Kidney epithelial cell (primary cell): ENCODE measurements at places on chromosomes 7 and 10. TPM values are rescaled to one million over a fixed set of nuclear protein-coding genes. Genes with fewer than 3 reads are reported as not detected.
A peak's percentile ranks its signal among the peaks of the same experiment; 100 is the strongest.

DNA sequence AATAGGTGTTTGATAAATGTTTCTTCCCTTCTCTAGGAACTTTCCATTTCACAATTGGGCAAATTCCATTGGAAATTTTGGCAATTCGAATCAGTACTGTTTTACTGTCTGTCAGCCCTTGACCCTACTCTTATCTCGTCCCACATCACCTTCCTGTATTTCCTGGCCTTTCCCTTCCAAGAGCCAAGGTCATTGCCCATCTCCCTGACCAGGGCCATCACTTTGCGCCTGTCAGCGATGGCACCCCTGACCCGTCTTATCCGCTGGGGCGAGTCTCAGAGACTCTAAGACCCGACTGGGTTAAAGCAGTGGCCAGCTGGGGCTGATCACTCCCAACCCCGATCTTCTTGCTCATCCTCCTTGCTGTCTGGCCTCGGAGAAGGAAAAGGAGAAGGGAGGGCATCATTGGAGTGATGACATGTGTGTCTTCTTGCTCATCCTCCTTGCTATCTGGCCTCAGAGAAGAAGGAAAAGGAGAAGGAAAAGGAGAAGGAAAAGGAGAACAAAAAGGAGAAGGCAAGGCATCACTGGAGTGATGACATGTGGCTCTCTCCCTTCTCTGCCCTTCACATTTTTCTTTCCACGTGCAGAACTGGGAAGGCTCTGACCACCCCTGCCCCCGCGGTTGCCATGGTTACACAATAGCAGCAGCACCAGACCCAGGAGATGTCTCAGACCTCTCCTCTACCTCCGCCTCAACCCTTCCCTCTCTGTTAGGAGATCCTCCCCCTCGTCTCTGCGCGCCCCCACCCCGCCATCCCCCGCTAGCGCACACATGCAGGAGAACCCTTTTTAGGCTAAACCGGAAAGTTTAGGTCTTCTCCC lies 2.0 kb downstream of the SEMA3D start:
- no peak for DNase-seq

GRCh38 chr7:81725812-81726127 lies 44.1 kb downstream of the HGF start:
- no peak for DNase-seq

DNA sequence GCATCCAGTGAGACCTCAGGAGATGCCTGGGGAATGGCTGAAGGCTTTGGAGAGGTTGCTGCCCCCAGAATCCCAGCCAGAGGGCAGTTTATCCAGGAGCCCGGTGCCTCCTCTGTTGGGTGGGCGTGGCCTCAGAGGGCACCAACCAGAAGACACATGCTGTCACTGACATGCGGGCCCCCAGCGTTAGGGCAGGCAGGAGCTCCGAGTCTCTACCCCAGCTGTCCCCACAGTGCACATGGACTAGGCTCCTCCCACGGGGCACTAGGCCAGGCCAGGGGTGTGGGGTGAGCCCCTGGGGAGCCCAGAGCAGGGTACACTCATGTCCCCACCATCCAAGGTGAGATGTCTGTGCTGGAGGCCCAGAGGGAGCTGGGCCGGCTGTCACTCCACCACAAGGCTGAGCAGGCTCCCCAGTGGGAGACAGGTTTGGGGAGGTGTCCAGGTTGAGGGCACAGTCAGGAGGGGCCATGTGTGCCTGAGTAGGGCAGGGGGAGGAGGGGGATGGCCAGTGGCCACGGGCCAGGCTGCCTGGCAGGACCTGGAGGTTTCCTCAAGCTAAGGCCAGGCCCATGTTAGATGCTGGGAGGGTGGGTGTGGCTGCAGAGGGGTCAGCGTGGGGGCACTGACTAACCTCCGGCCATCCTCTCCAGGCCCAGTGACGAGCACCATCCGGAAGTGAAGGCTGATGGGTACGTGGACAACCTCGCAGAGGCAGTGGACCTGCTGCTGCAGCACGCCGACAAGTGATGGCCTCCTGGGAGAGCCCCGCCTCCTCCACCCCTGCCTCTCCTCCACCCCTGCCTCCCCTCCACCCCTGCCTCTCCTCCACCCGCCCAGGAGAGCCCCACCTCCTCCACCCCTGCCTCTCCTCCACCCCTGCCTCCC lies 131.3 kb downstream of the FAM53B start:
- DNase-seq, result no peak

- DNase-seq, result peak; percentile 5
Observed at GRCh38 chr7:38932509-38933168, 23.6 kb upstream of the VPS41 start.

DNA sequence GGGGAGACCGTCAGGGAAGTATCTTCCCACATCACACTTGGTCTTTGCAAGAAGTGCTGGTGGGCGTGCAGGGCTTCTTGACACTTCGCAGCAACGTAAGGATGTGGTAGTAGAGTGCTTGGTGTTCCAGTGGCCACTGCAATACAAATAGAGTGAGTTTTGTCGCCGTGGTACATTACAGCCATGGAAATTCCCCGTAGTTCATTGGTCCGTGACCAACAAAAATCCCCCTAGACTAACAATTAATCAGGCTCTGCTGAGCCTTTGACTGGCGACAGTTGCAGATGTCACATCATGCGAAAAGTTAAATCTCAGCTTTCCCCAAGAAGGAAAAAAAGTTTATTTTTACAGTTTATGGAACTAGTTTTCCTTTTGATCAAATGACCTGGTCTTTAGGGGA lies 134.7 kb downstream of the MGMT start:
- DNase-seq, result no peak

- peak; percentile 44 for DNase-seq
Observed at GRCh38 chr7:83852136-83852535, 203.2 kb upstream of the SEMA3E start.

- DNase-seq, result no peak
Observed at GRCh38 chr7:45415265-45415664, 158.9 kb upstream of the ADCY1 start.

DNA sequence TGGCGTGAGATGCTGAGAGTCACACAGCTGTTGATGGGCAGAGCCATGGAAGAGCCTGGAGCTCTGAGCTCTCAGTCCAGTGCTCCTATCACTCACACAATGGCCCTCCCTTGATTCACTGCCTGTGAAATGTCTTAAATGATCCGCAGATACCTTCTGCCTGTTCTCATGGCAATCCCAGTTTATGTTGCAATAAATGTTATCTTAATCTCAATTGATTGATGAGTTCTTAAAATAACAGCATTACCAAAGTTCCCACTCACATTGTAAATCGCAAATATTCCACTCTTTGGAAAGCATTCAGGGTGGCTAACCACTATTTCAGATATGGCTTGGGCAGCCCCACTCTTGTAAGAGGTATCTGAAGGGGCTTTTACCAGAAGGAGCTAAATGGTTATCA lies 865.5 kb downstream of the LRMDA start:
- DNase-seq, result no peak

DNA sequence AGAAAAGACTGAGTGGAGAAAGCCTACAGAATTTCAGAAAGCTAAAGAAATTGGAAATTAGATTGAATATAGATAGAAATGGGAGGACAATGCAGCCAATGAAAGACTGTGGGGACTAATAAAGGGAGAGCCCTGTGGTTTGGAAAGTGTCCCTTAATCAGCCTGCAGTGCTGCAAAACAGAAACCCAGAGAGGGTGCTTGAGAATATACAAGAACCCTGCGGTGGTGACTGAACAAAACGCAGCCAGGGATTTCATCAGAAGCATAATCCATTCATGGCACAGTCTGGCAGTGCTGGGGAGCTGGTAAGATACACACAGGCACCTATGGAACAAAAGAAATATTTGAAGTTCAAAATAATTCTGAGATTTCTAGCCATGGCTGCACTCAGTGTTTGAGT lies 19.1 kb downstream of the CEP41 start:
- DNase-seq, result no peak

DNA sequence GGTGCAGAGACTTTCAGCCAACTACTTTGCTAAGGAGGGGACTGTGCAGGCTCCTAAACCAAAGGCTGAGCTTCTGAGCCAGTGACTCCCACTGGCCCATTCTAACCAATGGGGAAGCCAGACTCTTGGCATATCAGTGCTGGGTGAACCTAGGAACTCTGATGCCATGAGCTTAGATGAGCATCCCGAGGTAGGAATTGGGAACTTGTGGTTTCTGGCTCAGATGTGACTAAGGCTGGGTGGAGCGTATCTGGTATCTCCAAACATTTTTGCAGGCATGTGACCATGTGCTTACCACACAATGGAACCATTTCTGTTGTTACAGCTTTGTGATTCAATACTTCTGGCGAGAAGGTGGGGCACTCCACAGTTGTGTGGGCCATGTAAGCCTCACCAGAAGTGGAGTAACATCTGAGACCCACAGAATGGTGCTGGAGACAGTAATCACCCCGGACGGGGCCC lies 2.5 kb upstream of the AVPI1 start:
- peak; percentile 91 for DNase-seq

DNA sequence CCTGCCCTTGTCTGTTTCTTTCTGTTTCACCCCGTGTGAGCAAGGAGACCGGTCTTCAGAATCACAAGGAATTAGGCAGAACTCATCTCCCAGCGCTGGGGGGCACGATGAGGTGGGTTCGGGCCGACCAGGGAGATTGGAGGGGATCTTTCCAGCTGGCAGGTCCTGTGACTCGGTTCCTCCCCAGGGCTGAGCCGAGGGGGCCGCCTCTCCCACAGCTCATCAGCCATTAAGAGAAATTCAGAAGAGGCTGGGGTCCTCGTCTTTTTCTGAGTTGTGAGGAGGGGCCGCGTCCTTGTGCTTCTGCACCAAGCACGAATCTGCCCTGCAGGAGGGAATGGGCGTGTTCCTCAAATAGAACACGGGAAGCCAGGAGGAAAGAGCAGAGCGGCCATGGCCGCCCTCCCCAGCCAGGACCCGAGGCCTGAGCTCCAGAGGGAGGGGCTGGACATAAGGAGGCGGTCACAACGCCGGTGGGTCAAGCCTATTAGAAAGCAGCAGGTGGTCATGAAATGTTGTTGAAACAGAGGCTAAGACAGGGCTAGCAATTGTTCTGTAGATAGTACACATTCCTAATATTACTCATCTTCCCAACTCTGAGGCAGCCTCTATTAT lies 125.3 kb downstream of the ADARB2 start:
- DNase-seq, result no peak

DNA sequence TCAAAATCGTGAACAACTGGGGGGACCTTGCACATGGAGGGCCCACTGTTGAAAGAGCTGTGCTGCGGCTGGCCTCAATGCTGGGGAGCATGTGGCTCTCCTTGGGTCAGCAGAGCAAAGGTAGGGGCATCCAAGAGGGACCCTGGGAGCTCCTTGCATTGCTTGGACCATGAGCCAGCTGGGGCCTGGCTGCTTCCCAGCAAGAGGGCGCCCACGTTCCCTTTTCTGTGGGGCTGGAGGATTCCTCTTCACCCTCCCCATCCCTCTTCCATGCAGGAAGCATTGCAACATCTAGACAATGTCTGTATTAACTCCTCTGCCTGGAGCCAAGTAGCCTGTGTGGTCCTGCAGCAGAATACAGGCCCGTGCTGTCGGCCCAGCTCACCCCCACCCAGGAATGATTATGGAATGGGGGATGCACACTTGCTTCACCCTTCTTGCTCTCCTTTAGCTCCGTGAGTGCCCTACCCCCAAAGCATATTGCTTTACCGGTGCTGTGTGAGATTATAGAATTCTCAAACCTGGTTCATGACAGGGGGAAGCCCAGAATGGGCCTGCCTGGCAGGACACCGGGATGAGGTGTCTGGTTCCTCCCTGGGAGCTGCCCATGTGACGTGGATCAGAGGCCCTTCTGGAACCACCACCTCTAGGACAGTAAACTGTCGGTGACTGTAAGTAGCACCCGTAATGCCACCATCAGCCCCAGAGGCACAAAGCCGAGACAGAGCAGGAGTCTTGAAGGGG lies 61.9 kb downstream of the SYPL1 start:
- DNase-seq, result no peak

DNA sequence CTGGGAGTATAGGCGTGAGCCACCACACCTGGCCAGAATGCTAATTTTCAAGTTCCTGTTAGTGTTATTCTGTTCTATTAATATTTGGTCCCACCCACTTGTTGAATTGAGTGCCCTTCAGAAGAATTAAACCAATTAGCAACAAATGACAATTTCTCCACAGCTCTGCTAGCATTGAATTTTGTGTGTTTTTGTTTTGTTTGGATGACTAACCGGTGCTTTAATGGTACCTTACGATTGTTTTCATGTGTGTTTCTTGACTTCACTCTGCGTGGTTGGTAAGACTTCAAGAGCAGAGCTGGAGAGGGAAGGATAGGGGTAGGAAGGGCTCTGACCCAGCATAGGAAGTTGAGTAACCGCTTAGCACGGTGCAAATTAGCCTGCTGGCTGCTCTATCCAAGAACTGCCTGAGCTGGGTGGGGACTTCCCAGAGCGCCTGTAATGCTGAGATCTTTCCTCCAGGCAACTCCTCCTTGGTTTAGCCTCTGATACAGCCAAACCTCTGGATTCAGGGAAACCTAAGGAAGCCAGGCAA lies 4.6 kb downstream of the ARPC1B start:
- peak; percentile 48 for DNase-seq

SFTPD gene
- not detected in 2 replicates for total RNA-seq

NPSR1 gene
- not detected in 2 replicates for total RNA-seq

BLNK gene
- 0.38 and 0.55 TPM in 2 replicates for total RNA-seq

COL26A1 gene
- 0.21 and 0.42 TPM in 2 replicates for total RNA-seq

GATA3 gene
- total RNA-seq, result 7.2 and 10.9 TPM in 2 replicates

AASS gene
- 8.5 and 10.9 TPM in 2 replicates for total RNA-seq

MINDY4 gene
- 5.3 and 6.4 TPM in 2 replicates for total RNA-seq

BICC1 gene
- 58.0 and 64.6 TPM in 2 replicates for total RNA-seq

PLEKHS1 gene
- not detected in 2 replicates for total RNA-seq

IL6 gene
- total RNA-seq, result 8.5 and 16.2 TPM in 2 replicates

SLC26A5 gene
- 0.07 TPM in 1 of 2 replicates, not detected in the other for total RNA-seq

EIF3B gene
- 149 and 153 TPM in 2 replicates for total RNA-seq
